ENCODE measurements at places on chromosomes 1 and 21.

DNA sequence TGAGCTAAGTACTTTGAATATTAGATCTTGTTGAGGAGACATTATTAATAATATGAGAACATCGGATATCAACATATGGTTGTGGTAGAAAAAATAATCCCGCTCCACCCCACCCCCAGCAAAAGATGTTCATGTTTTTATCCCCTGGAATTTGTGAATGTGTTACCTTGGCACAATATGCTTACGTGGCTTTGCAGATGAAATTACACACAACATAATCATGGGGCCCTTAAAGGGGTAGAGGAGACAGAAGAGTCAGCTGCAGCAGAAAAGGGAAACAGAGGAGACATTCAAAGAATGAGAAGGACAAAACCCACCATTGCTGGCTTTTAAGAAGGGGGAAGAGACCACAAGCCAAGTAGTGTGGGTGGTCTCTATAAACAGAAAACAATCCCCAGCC lies 104.1 kb downstream of the SEC16B start:
- DNase-seq: no peak

GRCh38 chr21:15445327-15445726 lies 284.5 kb upstream of the USP25 start:
- DNase-seq: no peak

DNA sequence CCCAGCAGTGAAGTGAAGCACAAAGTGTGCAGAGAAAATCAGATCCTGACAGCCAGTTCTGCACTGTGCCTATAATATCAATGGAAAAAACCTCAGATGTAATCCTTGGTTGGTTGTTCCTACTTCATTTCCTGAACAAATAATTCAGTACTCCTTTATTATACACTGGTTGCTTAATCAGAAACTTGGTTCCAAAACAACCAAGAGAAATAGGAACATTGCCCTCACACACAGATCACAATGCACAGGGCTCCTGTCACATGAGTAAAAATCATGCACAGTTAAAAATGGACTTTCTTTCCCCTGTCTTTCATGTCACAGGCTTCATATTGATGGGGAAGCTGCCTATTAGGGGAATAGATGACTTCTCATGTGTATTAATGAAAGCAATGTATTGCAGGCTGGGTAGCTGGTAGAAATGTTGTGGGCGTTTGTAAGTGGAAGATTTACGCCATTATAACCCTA lies 9.7 kb downstream of the DNASE2B start:
- DNase-seq: no peak

DNA sequence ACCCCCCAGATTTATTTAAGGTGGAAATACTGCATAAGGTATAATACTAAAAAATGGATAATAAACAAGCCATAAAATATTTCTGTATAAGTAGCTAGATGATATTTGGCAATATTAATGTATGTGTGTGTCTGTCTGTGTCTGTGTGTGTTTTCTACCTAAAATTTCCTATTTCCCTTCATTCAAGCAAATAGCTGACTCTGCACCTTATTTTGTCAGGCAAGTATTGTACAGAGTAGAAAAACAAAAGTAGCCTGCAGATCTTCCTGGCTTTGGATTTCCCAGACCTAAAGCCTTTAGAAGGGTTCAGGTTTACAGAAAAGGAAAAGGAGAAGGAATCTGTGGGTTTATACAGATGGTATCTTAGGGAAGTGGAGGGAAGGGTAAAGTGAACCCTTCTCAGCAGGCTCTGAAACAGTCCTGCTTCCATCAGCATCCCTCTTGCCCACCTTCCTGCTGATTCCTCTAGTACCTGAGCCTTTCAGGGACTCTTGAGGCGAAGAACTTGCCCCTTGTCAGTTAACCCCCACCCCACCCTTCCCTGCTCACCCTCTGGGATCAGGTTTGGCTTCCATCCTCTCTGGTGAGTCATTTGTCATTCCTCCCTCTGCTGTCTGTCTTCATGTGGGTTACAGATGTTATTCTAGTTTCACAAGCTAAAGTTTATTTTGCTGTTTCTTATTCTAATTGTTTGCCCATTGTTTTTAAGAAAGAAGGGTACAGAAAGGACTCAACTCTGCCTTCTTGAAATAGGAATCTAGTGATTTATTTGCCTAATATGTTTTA lies 21.7 kb upstream of the RGS16 start:
- no peak for DNase-seq

GRCh38 chr1:196655071-196655470 lies 3.2 kb downstream of the CFH start:
- no peak for DNase-seq
